ENCODE measurements at places on chromosomes 5 and 9.

GRCh38 chr5:140075371-140075770 is 32.3 kb upstream of the NRG2 start:
- DNase-seq = no peak

DNA sequence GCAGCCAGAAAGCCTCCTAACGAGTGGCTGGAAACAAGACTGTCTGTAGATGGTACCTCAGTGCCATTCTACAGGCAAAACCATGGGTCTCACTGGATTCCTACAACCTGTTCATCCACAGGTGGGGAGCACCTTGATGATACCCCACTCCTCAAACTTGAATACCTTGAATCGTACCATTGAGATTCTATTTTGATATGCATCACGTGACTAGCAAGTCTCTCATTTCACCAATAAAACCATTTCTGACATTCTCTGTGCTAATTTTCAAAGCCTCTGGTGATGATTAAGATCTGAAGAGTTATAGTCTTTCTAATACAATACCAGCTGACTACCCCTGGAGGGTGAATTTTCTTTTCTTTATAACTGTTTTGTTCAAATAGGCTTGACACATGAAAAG is 188.9 kb downstream of the ADAMTS12 start:
- no peak for DNase-seq

DNA sequence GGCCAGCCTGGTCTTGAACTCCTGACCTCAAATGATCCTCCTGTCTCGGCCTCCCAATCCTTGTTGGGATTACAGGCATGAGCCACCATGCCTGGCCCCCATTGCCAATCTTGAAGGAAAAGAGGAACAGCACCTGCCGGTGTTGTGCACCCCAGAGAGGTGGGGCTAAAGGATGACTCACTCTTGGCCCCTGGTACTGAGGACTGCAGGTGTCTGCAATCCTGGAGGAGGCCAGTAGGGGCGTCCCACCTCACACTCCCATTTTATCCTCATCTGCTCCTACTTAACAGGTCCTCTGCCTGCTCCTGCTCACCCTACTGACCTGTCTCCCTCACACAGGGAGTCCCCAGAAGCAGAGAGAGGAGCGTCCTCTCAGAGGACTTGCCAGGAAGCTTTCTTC is 390.4 kb downstream of the ARHGEF28 start:
- no peak for DNase-seq

DNA sequence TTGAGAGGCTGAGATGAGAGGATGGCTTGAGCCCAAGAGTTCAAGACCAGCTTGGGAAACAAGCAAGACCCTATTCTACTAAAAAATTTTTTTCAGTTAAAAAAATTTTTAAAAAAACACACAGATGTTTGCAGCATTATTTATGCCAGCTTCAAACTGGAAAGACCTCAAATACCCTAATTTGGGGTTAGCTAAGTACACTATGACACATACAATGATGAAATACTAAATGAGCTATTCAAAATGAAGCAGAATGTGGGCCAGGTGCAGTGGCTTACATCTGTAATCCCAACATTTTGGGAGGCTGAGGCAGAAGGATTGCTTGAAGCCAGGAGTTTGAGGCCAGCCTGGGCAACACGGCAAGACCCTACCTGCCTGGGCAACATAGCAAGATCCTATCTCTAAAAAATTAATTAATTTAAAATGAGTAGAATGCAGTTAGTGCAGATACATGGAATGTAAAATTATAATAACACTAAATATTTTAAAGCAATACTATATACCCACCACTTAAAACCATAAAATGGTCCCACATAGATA is 44.9 kb downstream of the LHFPL2 start:
- DNase-seq = no peak

DNA sequence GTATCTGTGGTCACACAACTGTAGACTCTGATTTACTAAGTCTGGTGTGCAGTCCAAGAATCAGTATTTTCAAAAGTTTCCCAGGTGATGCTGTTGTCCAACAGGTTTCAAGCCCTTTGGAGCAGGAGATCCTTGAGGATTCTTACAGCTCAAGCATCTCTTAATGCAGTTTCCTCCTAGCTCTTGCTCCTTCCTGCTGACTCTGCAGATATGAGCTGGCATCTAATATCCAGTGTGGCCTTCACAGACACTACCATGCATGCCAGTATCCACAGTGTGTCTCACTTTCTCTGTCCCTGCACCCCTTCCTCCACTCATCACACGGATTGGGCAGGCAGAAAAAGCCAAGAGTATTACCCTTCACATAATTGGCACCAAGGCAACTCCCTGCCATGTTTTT is 182.2 kb upstream of the TNC start:
- no peak for DNase-seq

GRCh38 chr5:150068472-150068871 is 17.9 kb downstream of the CSF1R start:
- DNase-seq = no peak

DNA sequence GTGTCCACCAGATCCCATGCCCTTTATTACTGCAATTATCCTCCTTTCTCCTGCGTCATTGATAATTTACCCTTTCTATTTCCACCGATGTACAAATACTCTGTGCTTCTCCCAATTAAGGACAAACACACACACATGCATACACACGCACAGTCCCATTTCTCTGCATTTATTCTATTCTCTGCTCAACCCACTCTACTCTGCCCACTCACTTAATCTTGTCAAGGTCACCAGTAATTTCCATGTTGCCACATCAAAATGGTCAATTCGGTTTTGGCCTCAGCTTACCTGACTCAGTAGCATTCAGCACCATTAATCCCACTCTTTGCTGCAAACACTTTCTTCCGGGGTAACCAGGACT is 14.6 kb upstream of the STRBP start:
- no peak for DNase-seq

- DNase-seq = no peak
Measured at GRCh38 chr5:147216552-147217154, 18.2 kb upstream of the STK32A start.

DNA sequence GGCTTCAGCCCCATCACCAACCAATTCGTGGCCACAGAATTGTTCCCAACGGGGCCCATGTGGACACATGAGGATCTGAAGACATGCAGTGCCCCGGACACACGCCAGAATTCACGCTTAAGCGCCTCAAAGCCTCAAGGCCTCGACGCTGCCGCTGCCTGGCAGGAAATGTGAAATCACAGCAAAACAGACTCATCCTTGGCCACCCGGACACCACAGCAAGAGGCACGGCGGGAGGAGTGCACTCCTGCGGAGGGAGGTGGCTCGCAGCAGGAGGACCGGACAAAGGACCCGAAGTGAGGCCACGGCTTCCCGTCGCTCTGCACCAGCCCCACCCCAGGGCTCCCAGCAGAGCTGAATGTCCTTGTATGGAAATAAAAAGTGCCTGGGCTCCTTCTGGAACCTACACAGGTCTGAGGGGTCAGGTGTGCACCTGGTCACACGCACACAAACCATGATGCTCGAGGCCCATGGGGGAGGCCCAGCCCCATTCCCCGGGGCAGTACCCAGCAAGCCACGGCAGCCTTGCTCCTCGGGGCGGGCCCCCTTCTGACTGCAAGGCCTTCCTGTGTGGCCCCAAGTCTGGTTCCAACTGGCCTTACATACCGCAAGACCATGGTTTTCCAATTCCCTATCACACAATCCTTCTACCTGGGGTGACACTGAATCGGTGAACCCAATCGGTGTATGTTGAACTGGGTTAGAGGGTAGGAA is 10.0 kb downstream of the SEC16A start:
- no peak for DNase-seq

GRCh38 chr5:132026516-132027008 is 15.1 kb upstream of the ACSL6 start:
- peak; percentile 41 for DNase-seq

DNA sequence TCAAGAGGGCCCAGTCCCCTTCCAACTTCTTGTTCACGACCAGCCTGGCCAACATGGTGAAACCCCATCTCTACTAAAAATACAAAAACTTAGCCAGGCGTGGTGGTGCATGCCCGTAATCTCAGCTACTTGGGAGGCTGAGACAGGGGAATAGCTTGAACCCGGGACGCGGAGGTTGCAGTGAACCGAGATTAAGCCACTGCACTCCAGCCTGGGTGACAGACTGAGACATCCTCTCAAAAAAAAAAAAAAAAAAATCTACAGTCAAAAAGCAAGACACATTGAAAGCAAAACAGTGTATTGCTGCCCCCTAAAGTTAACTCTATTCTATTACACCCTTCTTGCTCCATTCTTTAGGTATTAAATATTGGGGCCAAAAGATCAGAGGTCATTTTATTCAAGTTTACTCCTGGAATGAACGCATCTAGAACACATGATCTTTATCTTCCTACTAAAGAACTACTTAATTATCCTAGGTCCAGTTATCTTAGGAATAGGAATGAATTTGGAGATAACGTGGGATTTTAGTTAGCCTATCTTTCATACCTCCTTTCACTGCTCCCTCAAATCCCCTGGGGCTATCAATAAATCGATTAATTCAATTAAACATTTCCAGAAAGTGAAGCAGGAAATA is 2.4 kb downstream of the ATG12 start:
- DNase-seq = no peak

DNA sequence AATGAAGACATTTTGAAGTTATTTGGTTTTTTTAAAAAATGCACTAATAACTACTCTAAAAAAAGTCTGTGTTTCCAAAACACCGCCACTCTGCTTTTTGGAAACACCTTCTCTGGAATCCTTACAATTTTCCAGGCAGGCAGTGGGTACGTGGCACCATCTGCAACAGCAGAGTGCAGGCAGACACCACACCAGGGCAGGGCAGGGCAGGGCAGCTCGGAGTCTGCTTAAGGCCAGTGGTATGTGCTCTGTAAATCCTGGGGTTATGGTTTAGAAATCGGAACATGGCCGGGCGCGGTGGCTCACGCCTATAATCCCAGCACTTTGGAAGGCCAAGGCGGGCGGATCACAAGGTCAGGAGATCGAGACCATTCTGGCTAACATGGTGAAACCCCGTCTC is 97.6 kb downstream of the TLE1 start:
- DNase-seq = no peak

GRCh38 chr5:170579601-170580000 is 75.8 kb downstream of the KCNIP1 start:
- DNase-seq = no peak

GRCh38 chr5:55030676-55031369 is 6.8 kb downstream of the GZMK start:
- DNase-seq = no peak

GRCh38 chr5:179836225-179837019 is 15.7 kb downstream of the SQSTM1 start:
- DNase-seq = peak; percentile 40

- DNase-seq = no peak
Measured at GRCh38 chr5:140331638-140332037, 14.8 kb downstream of the HBEGF start.

DNA sequence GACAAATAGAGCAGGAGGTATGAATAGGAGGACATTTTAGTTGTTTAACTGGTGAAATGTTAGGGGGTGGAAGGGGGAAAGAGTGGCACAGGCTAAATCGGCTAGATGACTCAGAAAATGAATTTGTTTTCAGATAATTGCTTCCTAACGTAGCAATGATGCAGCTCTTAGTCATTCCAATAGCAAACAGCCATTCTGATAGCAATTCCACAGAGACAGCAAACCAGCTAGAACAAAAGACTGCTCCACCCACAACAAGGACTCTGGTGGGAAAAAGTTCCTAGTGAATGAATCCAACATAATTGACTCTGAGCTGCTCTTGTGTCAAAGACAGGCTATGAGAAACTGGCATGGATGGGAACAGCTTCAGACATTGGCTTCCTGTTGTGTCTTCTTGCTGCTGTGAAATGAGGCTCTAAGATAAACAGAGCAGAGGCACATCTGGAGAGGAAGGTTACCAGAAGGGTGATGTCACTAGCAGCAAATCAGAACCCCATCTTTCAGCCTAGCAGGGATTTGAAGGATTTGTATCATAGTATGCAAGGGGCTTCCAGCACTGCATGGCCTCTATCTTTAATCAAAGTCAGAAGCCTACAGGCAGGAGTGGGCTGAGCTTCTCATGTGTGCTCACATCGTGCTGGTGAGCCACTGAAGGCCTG is 28.1 kb upstream of the F2RL1 start:
- no peak for DNase-seq

DNA sequence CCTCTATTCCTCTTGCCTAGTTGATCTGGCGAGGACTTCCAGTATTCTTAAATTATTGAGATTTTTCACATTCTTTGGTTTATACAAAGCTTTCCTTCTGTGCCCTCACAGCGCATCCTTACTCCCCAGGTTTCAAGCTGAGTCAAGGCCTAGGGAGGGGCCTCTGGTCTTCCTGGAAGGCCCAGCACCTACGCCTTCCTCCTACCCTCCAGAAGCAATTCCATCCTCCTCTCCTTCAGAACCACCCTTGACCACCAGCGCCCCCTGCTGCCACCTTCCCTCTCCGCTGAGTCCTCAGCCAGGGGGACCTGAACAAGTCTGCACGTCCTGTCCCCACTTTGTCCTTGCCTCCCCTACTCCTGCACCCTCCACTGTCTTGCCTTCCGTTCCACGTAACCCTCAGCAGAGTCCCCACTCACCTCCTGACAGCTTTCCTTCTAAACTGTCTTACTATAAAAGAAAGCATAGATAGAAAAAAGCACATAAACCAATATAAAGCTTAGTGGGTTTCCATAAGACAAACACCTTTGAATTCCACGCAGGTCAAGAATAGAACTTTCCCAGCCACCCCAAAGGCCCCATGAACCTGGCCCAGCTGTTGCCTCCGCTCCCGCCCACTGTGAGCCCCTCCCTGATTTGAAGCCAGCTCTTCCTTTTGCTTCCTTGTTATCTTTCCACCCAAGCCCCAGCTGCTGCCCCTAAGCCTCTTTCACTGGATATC is 63.0 kb upstream of the CTSL start:
- peak; percentile 29 for DNase-seq

DNA sequence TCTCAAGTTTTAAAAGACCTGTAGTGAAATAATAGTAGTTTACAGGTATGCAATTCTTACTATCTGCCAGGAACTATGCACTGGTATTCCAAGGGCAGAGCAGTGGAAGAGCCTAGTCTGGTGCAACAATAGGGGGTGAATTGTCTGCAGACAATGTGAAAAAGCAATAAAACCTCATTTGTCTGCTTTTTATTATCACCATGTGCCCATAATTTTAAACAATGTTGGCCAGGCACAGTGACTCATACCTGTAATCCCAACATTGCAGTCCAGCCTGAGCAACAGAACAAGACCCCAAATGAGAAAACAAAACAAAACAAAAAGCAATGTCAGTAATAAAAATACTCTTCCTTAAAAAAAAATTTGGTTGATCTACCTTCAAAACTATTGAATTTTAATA is 12.2 kb upstream of the SLC44A1 start:
- no peak for DNase-seq

- no peak for DNase-seq
Measured at GRCh38 chr5:147754372-147755122, 28.0 kb downstream of the JAKMIP2 start.

DNA sequence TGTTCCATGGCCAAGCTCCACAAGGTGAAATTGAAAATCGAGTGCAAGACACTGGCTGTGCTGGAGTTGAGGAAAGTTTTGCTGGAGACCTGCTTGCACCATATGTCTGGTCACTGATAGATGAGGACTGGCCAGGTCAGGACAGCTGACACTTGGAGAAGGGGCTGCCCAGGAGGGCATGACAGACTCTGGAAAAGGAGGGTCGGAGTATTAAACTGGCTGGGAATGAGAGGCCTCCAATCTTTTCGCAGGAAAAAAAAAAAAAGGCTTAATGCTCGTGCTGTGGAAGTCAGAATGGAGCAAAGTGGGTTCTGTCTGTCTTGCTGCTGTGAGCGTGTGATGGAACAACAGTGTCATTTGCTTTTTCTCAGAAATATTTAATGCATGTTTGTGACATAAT is 5.5 kb downstream of the TENT4A start:
- DNase-seq = no peak

All from T-helper 9 cell (primary cell).